ENCODE measurements at places on chromosomes 3 and 15.

GRCh38 chr3:40179016-40179415 lies 130.5 kb upstream of the EIF1B start:
- DNase-seq, result peak; percentile 52

DNA sequence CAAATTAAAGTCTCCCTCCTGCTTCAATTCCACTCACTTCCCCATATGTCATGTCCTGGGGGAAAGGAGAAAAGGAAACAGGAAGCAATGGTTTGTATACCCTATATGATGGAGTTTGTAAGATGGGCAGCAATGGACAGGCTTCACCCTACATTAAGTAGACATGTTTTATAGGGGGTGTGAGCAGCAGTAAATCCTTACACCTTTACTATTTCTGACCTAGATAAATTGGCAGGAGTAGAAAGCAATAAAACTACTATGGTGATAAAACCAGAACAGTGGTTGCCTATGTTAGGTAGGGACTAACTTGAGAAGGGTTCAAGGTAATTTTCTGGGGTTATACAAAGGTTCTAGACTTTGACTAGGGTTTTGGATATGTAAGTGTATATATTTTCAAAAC lies 301.7 kb downstream of the GBE1 start:
- DNase-seq, result no peak

DNA sequence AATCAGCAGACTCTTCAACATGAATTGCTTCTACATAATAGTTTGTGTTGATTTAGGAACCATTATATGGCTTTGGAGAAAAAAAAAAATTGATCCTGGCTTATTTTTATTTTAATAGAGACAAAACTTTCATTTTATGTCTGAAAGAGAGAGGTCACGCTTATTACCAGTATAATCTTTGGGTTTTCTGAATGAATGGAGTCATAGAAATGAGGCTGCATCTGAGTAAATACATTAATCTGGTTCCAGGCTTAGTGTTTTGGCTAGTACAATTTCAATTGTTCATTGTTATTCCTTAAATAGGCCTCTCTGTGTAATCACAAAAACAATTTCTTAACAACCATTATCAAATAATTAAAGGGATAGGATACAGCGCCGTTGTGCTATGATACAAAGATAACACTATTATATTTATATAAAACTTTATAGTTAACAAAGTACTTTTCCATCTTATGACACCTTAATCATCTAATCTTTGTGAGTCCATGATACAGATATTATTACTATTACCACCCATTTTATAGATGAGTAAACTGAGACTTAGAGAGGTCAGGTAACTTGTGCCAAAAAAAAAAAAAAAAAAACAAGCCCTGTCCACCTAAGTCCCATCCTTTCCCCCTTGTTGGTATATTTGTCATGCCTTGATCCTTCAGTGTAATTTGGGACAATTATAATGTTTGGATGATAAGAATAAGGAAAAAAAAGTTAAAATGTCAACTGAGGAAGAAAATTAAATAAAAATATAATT lies 41.8 kb upstream of the GOLM2 start:
- DNase-seq, result peak; percentile 90

DNA sequence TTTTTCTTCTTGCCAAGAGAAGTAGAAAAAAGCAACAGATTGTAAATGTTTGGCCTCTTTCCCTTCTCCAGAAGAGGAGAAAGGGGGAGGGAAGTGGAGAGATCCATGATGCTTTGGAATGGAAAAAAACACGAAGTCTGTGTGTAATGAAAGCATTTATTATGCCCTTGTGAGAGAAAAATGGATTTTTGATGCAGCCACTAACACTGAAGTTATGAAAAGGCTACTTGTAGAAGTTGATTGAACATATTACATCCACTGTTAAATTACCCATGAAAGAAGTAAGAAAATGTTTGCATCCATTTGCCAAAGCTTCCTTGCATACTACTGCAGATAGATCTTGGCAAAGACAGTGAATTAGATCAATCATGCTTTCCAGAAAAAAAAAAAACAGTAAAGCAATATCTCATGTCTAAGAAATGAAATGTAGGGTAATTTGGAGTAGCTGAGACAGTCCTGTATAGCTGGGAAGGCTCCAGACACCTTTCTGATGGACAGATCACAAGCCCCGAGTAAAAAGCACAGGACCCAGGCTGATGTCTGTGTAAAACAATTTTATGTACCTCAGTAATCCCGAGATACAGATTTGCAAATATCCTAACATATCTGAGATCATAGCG lies 295.5 kb downstream of the PLOD2 start:
- DNase-seq, result peak; percentile 72

- DNase-seq, result no peak
Observed at GRCh38 chr3:63199606-63200005, 78.5 kb upstream of the SYNPR start.

DNA sequence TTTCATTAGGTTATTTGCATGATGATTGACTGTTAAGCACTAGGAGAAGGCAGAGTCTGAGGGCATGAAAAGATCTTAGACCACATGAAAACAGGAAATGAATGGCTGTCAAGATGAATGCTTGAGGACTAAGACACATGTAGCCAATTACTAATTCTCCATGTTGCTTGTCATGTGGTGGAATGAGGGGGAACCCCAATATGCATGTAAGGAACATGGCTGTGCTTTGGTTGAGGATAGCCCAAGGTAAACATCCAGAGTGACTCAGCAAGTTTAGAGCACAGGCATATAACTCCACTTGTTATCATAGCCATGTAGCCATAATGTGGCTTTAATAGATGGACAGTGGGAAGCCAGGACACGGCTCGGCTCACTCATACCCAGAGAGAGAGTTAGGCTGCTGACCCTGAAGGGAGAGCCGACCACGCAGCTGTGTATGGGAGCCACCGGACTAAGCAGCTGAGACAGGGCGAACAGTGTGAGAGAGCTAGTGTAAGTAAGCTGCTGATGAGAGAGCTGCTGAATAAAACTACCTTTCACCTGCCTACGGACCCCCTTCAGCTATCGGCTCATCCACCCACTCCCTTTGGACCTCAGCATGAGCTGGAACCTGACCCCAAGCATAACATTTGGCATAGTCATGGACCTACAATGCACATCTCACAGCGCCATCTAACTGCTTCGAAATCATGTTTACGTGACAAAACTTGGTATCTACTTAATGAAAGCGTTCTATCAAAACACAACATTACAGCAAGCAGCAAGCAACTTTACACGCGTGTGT lies 37.6 kb downstream of the ANO10 start:
- DNase-seq, result no peak

GRCh38 chr3:111712294-111713167 lies 117.4 kb upstream of the ZBED2 start:
- no peak for DNase-seq

- DNase-seq, result no peak
Observed at GRCh38 chr15:58357529-58358476, 74.0 kb upstream of the LIPC start.

DNA sequence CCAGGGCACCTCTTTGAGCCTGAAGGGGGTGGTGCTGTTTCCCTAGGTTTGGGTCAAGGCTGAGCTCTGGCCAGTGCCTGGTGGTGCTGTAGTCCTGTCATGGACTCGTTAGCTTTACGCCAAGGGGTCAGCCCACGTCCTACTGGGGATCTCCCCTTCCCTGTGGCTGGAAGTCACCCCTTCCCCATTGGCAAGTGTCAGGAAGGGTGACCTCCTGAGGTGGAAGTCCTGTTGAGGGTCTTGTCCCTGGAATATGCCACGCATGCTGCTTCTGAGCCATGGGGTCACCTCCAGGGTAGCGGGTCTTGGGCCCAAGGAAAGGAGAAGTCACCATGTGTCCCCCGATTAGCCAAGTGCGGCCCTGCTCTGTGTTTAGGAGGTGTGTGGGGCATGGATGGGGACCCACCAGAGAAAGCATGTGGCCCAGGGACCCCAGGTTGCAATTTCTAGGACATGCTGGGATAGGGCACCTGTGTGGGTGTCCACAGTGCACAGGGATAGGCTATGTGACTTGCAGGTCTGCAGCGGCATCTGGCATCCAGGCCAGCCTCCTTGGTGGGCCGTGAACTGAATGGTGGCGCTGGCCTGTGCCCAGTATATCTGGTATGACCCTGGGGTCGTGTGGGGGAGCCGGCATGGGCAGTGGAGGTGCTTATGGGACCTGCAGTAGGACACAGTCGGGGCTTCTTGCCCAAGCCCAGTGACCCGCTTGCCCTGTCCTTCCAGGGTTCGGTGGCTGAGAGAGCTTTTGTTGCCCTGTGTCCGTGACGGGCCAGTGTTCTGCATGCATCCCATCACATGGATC lies 226.7 kb downstream of the SNRPN start:
- DNase-seq, result no peak

DNA sequence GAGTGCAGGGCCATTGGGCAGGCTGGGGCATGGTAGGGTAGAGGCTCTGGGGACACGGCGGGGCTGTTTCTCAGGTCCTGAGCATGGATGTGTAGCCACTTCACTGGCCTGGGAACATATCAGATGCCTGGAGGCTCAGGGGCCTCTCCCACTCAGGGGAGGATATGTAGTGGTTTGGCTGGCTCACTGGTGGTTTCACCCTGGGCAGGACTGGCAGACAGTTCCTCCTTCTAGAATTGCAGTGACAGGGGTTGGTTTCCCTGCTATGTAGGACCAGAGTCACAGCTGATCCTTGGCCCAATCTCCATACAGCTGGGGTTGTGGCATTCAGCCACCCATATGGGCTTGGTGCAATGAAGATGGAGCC lies 4.8 kb upstream of the ARHGAP31 start:
- no peak for DNase-seq

- peak; percentile 91 for DNase-seq
Observed at GRCh38 chr3:70000563-70001081, 1.1 kb downstream of the SAMMSON start.

DNA sequence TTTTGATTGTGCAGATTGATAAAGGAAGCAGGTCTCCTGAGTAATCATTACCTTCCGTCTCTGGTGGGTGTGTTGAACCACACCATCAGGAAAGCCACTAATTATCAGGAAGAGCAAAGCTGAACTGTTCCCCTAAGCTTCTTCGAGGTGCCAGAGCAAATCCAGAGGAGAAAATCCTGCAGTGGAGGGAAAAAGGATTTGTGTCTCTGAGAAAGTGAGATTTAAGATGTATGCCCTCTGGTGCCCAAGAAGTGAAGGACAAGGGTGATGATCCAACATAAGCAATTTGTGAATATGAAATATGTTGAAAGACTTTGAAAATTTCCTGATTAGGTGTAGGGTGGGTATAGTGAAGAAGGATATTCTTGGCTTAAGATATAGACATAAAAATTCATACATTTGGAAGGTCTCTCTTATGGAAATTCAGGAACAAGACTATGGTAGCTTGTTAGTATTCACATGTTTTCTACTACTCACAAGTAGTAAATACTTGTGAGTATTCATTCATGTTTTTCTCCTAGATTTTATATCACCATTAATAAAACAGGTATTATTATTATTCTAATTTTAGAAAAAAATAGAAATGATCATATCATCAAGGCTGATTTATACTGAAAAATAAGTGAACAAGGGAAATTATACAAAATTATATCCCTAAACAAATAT lies 34.8 kb downstream of the COMMD2 start:
- DNase-seq, result peak; percentile 58

GRCh38 chr3:117144853-117145252 lies 435.3 kb downstream of the TUSC7 start:
- no peak for DNase-seq

GRCh38 chr3:117358717-117359314 lies 649.2 kb downstream of the TUSC7 start:
- DNase-seq, result no peak

GRCh38 chr3:196440696-196441095 lies 8.5 kb upstream of the UBXN7 start:
- no peak for DNase-seq

DNA sequence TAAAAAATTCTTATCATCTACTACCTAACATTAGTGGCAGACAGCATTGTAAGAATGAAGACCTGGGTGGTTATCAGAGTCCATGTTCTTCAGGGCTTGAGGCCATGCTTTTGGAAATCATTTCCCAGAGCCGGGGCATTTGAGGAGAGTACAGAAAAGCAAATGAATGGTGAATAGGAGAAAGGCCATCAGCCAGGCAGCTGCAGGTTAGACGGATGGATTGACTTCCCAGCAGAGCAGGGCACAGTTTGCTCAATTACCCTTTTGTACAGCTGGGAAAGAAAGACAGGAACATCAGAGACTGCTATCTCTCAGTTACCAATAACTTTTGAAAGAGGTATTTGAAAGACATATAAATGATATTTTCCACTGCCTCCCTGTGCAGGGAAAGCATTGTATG lies 135.6 kb downstream of the ALCAM start:
- no peak for DNase-seq

GRCh38 chr3:129672412-129672811 lies 65.9 kb upstream of the PLXND1 start:
- DNase-seq, result no peak

GRCh38 chr15:48861813-48862431 lies 16.0 kb upstream of the EID1 start:
- DNase-seq, result peak; percentile 49

DNA sequence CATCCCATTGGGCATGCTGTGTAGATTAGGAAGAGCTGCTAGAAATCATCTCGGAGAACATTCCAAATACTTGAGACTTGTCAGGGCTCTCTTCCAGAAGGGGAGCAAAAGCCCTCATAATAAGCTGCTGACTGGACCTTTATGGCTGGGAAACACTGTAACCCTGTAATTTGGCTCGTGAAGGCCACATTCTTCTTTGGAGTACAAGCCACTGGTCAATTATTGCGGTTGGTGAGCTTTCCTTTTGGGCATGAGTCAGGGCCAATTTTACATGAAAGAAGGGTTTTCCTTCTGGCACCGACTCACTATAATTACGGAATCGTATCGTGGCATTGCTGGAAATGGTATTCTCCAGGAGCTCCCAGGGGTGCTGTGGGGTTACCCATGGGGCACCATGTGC lies 434.5 kb upstream of the RGMA start:
- no peak for DNase-seq

GRCh38 chr3:182309120-182309519 lies 484.2 kb upstream of the ATP11B start:
- DNase-seq, result peak; percentile 35

Measured in foreskin melanocyte (primary cell).